Smooth muscle cell of trachea (primary cell): ENCODE measurements at places on chromosomes 7 and 10. TPM values are rescaled to one million over a fixed set of nuclear protein-coding genes. Genes with fewer than 3 reads are reported as not detected.

LIPK gene
- not detected in 2 replicates for total RNA-seq

SGCE gene
- 87.5 and 115 TPM in 2 replicates for total RNA-seq

AOAH gene
- total RNA-seq, result not detected in 2 replicates

MMD2 gene
- not detected in 2 replicates for total RNA-seq

LCOR gene
- 15.2 and 20.8 TPM in 2 replicates for total RNA-seq

PON3 gene
- total RNA-seq, result not detected in 2 replicates

CDC14C gene
- total RNA-seq, result 0.15 and 0.17 TPM in 2 replicates
